ENCODE measurements at places on chromosomes 2 and 18.

GRCh38 chr18:40250236-40250635, 1704.8 kb upstream of the PIK3C3 start:
- no peak for DNase-seq

DNA sequence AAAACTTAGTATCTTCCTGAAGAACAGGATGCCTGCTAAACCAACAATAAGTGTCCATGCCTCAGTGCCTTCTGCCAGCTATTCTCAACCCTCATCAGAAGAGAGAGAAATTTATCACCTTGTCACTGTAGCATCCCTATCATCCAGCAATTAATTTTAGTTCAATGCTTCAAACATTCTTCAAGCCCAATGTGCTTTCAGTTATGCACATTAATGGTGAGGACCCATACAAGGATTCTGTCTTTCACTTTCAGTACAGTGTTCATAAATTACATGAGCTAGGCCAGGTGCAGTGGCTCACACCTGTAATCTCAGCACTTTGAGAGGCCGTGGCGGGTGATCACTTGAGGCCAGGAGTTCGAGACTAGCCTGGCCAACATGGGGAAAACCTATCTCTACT, 47.0 kb upstream of the MSH6 start:
- DNase-seq = no peak

DNA sequence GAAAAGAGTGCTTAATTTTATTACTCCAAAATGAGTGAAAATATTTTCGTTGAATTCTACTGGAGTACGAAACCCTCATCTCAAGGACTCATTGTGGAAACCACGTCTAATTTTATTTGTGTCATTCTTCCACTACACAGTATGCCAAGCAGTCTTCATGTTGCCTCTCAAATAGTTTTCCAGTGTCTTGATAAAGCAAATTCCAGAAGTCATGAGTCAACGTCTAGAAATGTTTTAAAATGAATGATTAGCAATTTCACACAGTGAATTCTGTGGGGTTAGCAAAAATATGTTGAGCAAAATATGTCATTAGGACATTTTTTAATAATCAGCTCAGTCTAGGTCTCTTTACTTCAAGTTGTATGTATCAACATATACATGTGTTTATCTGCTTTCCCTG, 865.5 kb downstream of the DSC3 start:
- no peak for DNase-seq

- DNase-seq = no peak
Observed at GRCh38 chr2:240212425-240213225, 72.2 kb upstream of the OTOS start.

DNA sequence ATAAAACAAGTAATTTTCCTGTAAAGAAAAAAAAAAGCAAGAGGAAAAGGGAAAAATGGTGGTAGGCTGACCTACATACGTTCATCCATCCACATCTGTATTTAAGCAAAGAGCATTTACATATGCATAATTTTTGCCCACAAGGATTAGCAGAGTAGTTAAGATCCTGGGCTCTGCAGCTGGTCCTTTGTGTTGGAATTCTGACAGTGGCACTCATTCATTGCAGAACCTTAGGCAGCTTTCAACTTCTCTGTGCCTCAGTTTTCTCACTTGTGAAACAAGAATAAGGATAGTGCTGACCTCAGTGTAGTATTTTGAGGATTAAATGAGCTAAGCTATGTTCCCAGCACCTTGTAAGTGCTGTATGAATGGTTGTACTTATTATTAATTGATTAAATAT, 211.3 kb downstream of the ARL4C start:
- DNase-seq = no peak

Data from iPS DF 19.7 (cell line).